ENCODE measurements at places on chromosomes 3 and 15.

DNA sequence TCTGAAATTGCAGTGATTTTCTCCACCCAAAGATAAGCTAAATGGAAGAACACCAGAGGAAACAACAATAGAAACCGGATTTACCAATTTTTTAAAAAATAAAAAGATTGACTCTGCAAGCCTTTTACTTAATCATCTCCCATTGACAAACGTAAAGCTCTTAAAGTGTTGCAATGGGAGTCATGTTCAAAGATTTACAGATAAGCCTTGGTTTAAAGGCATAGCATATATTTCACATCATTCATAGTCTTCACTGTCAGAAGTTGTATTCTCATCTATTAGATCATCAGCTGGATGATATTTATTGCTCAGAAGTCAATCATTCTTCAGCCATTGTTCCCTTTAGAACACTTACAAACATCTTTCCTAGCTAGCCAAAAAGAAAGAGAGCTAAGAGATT, 397.6 kb downstream of the GBE1 start:
- no peak for DNase-seq

- DNase-seq: no peak
Observed at GRCh38 chr3:72193771-72194430, 409.0 kb upstream of the PROK2 start.

- DNase-seq: no peak
Observed at GRCh38 chr15:69357773-69358771, 56.1 kb upstream of the KIF23 start.

- DNase-seq: no peak
Observed at GRCh38 chr15:51837792-51838251, 8.4 kb downstream of the TMOD3 start.

DNA sequence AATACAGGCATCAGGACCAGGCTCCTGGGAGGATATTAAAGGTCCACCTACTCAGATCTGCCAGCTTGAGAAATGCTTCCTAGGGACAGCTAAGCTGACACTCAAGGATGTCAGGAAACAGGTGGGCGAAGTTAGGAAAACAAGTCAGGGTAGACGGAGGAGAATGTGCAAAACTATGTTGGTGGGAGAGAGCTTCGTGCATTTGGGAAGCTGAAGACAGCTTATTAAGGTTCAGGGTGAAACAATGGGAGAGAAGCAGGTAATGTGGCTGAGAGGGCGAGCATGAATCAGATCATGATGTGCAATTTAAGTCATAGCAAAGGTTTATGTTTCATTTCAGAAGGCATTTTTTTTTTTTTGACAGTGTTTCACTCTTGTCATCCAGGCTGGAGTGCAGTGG, 297.2 kb upstream of the ATP10A start:
- no peak for DNase-seq

DNA sequence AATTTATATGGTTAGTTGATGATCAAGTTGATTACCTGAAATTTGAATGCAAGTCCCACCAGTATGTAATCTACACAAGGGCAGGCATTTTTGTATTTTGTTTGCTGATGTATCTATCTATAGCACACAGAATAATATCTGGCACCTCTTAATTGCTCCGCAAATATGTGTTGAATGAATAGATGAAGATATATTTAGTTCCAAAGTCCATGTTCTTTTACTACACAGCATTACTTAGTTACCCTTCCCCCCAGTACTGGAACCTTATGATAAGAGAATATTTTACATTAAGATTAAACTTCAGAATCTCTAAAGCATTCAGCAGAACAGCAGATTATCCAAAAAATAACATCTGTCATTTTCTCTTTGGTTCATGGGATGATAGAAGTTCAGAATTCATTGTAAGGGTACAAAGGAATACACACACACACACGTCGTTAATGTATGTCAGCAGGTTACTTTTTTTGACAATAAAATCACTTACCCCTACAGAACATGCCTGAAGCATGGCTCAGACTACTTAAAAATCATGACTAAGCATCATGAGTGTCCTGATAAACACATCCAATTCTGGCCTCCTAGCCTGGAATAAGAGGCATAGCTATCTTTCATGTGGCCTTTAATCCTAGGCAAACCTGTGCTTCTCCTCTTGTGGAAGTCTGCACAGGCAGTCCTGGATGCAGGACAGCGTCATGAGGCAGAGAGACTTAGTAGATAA, 148.9 kb upstream of the TBC1D5 start:
- DNase-seq: no peak

DNA sequence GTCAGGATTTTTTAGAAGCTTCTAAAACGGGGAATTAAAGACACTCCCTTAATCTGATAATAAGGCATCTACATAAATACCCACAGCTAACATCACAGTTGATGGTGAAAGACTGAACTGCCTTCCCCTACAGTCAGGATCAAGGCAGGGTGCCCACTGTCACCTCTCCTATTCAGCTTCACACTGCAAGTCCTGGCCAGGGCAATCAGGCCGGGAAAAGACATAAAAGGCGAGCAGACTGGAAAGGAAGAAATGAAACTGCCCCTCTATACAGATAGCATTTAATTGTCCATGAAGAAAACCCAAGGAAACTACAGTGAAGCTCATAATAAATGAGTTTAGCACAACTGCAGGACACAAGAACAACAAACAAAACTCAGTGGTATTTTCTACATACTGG, 61.7 kb downstream of the HERC2 start:
- no peak for DNase-seq

GRCh38 chr3:94896994-94897393, 834.1 kb downstream of the NSUN3 start:
- DNase-seq: no peak

DNA sequence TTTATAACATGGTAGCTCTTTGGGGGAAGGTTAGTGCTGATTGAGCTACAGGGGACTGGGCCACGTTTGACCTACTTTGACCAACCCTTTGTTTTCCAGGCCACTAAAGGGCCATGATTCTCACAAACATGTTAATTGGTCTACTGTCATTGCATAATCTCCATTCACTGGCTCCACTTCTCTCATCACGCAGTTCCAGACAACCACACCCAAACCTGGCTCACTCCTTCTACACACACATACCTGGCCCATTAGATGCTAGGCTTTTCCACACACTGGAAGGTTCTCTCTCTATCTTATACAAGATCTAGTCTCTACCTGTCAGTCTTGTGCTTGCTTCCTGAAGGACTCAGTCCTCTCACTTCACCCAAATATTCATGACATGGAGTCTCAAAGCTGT, 15.9 kb downstream of the TGM5 start:
- DNase-seq: no peak

GRCh38 chr3:8154617-8155016, 347.0 kb upstream of the LMCD1 start:
- DNase-seq: no peak

- no peak for DNase-seq
Observed at GRCh38 chr15:70102827-70103226, 5.1 kb upstream of the TLE3 start.

GRCh38 chr3:31541089-31541488, 8.4 kb downstream of the STT3B start:
- no peak for DNase-seq

GRCh38 chr3:23810343-23811184, 4.8 kb downstream of the UBE2E1 start:
- peak; percentile 20 for DNase-seq

DNA sequence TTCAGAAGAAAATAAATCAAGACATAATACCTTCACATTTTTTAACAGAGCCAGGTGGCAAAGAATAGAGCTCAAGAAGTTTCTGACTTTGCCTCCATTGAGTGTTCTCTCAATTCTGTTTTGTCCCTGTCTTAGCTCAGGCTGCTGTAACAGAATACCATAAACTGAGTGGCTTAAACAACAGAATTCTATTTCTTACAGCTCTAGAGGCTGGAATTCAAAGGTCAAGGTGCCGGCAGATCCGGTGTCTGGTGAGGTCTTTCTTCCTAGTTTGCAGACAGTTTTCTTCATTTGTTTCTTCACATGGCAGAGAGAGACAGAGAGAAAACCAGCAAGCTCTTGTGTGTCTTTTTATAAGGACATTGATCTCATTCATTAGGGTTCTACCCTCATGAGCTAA, 25.6 kb downstream of the IQCH start:
- no peak for DNase-seq

DNA sequence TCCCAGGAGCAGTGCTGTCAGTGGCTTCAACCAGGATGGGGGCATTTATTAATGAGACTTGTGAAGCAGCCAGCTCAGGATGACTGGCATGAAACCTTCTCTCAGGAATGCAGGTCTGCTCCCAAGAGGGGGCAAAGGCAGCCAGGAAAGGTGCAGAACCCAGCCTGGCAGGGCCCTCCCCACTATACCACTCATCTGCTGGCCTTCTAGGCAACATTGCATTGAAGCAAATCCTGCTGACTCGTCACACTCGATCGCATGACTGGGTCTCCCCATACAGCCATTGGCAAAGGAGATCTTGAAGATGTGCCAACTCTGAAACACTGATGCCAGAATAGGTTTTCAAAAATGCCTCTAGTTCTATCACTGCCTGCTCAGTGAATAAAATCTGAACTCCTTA, 65.7 kb upstream of the CMTM7 start:
- DNase-seq: no peak

DNA sequence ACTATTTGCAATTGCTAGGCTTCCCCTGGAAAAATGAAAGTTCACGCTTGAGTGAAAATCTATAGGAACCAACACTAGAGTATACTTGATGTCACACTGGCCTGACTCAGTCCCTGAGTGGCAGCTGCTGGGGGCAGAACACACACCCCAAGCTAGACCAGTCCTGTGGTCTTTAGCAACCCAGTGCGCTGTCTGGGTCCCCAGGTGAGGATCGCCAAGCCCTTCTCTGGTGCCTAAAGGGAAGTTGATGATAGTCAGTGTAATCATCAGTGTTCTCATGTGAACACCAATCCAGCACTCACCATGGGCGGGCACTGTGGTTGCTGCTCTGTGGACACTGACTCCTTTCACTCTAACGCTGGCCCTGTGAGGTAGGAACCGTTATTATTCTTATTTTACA, 11.2 kb downstream of the ALDH1A3 start:
- DNase-seq: no peak

GRCh38 chr3:71303627-71304200, 279.8 kb downstream of the FOXP1 start:
- DNase-seq: no peak

GRCh38 chr3:150253622-150254021, 154.5 kb upstream of the TSC22D2 start:
- no peak for DNase-seq

- DNase-seq: peak; percentile 23
Observed at GRCh38 chr15:65077981-65078352, 1.4 kb downstream of the KBTBD13 start.

- DNase-seq: no peak
Observed at GRCh38 chr15:35215093-35215492, 130.0 kb upstream of the NANOGP8 start.

- DNase-seq: no peak
Observed at GRCh38 chr3:133877221-133877620, 18.5 kb downstream of the RAB6B start.

DNA sequence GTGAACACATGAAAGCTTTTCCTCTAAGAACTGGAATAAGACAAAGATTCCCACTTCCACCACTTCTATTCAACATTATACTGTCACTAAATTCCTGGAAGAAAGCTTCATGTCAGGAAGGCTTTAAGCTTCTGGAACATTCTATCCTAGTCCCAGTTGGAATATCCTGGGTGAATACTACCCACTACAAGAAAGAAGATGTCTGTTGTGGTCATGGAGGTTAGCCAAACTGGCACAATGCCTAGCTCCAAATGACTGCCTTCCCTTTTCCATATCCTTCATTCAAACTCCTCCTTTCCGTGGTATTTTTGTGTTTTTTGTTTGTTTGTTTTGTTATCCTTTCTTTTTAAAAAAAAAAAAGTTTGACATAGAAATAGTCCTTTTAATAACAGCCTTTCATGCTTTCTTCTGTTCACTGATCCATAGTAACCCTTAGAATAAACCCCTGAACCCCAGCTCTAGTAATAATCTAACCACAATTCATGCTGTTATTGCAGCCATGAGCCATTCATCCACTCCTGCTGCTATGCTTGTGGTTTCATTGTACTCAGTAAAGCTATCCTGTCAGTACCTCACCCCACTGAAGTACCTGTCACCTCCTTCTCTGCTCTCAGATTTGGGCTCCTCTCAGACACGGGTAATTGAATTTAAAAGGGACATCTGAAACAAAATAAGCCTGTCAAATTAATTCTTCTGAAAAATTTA, 447.5 kb downstream of the IGSF11 start:
- no peak for DNase-seq

DNA sequence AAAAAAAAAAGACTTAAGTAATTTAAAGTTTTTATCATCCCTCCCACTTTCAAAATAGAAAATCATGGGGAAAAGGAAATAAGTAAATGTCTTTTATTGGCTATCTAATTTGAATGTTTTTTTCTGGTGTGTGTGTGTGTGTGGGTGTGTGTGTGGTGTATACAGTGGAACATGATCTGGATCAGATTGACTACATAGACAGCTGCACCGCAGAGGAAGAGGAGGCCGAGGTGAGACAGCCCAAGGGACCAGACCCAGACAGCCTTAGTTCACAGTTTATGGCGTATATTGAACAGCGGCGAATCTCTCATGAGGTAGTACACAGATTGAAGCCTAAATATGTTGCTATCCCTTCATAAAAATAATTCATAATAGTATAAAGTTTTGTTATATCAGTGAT, 44.5 kb downstream of the LRCH3 start:
- no peak for DNase-seq

GRCh38 chr15:58457466-58457965, 25.7 kb downstream of the LIPC start:
- DNase-seq: no peak

- no peak for DNase-seq
Observed at GRCh38 chr3:167887096-167887495, 151.6 kb downstream of the SERPINI1 start.

GRCh38 chr3:137008976-137009375, 51.2 kb downstream of the IL20RB start:
- no peak for DNase-seq

GRCh38 chr3:177346878-177347277, 149.6 kb upstream of the TBL1XR1 start:
- DNase-seq: no peak

GRCh38 chr15:73756947-73757513, 3.9 kb upstream of the INSYN1 start:
- DNase-seq: no peak

DNA sequence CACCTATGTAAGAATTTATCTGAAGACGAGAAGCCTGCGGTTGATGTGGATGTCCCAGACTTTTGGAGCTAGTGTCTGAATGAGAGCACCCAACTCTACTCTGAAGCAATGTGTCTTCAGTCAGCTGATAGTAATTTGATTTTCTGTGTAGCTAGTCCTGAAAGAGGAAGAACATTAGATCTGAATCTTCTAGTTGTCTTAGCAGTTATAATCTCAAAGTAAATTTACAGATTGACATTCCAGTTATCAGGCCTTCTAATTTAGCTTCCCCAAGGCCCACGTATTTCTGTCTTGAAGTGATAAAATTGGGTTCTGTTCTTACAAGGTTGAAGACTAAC, 1.5 kb downstream of the TCAIM start:
- DNase-seq: no peak

DNA sequence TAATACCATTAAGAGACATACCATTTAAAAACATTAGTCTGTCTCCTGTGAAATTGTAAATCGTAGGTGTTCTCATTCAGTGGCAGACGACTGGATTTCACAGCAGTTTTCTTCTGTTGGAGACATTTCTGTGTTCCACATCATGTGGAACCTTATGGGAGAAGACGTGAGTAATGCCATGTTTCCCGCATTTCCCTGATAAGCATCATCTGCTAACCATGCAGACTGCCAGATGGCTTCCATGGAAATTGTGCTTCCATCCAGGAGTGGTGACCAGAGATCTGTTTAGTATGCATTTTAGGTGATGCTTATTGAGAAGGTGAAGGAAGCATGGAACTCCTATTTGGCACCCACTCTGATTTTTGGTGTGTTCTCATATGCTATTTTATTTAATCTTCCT, 28.4 kb upstream of the ST3GAL6 start:
- DNase-seq: no peak
